ENCODE measurements at places on chromosomes 13 and 19. TPM values are rescaled to one million over a fixed set of nuclear protein-coding genes. Genes with fewer than 3 reads are reported as not detected.

DNA sequence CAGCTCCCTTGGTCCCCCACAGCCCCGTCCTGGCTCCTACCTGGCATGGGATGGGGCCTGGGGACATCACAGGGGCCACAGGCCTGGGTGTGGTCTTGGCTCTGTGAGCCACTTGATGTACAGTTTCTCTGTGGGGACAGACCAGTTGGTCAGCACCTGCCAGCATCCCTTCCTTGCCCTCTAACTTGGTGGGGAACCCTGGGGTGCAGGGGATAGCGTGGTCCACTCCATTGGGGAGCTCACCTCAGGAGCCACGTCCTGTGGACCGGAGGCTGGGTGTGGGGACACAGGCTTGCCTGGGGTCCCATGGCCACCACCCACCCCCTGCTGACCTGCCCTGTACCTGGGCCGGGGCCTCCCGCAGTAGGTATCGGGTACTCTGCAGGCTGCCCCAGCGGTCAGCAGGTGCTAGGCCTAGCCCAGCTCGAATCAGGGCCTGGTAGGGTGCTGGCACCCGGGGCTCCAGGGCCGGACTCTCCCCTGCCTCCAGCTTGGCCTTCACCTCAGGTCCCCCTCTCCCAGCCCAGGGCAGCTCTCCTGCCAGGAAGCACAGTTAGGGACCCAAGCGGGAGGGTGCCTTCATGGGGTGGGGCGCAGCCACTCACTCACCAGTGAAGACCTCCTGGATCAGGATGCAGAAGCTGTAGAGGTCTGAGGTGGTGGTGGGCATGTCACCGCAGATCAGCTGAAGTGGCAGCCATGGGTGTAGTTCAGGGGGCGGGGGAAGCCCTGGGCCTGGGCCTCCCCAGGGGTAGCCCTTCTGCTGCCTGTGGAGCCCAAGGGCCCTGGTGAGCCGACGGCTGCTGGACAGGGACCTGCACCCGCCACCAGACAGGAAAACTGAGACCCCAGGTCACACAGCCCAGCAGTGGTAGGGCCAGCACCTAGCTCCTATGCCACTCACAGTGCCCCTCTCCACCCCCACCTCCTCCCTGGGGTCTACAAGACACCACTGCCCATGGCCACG is 14.9 kb downstream of the ARHGAP33 start:
- no peak for DNase-seq

DNA sequence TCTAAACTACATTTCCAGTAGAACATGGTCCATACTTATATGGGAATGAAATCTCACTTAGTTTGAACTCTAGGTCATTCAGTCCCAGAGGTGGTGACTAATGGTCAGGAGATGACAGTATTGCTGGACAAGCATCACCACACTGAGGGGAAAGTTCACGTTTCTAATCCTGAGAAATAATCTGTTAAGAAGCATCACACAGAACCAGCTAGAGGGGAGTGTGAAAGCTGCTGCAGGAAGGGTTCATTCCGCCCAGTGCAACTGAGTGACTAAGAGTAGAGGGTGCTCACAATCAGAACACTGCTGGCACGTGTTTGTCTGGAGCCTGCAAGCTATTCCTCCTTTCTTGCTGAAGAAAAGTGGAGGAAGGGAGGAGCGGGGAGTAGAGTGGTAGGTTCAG is 2.7 kb downstream of the COL4A1 start:
- DNase-seq: no peak

GRCh38 chr19:43439032-43439708 is 24.5 kb downstream of the TEX101 start:
- peak; percentile 80 for DNase-seq

TTC9B gene
- not detected for total RNA-seq

DNA sequence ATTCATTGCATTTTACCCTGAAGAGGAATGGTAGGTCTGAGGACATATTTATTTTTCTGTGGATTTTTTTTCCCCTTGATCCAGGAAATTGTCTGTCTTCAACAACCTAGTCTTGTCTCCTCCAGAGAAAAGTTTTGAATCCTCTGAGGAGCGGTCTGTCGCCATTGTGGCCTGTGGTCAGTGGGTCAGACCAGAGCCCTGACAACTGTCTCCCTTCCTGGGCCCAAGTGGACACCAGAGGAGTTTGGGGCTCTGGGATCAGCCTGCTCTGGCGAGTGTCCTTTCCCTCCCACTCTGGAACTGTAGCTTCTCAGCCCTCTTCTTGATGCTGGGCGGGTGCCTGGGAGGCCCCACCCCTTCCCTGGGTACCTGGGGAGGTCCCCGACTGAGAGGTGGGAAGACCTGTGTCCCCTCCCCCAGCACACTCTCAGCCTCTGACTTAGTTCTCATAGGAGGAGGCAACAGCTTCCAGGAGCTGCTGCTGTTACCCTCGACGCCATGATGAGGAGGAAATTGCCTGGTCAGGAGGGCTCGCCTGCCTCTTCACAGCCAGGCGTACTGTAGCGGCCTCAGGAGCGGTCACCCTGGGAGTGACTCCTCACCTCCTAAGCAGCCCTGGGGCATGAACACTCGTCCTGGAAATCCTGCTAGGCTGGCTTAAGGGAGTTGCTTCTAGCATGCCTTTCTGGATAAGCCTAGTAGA is 110.3 kb downstream of the GGACT start:
- no peak for DNase-seq

CD22 gene
- 7.9 TPM for total RNA-seq

ADGRL1 gene
- 19.9 TPM for total RNA-seq

FSD1 gene
- total RNA-seq: 3.1 TPM

CA11 gene
- total RNA-seq: 11.2 TPM

NCAN gene
- total RNA-seq: not detected

ZNF729 gene
- not detected for total RNA-seq

MBD3L3 gene
- not detected for total RNA-seq

IFNL1 gene
- total RNA-seq: 0.38 TPM

IGFL3 gene
- not detected for total RNA-seq

ELF1 gene
- total RNA-seq: 308 TPM

DNA sequence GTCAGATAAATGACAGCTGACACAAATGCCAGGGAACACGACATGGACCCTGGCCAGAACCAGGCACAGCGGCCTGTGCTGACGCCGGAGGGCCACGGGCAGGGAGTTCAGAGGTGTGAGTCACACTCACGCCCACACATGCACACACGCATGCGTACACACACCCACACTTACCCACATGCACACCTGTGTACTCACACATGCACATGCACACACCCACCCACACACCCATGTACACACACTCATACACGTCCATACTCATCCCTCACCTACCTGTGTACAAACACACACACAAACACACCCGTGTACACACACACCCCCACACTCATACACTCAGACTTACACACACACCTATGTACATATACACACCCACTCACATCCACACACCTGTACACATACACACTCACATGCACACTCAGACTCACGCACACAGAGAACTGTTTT is 40.4 kb downstream of the MLLT1 start:
- DNase-seq: no peak

DNA sequence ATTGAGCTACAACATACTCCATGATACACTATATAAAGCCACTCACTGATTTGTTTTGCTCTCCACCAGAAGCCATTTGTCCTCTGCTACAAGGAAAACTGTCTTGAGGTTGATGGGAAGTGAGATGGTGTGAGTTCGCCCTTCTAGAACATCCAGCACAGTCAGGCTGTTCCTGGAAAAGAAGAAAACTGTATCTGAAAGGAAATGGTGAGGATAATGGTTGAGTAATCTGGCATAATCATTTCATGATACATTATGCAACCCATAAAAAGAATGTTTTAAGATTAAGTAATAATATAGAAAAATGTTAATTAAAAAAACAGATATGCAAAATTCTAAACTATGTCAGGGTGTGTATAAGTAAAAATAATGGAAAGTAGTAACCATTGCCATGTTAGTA is 233.9 kb downstream of the RGCC start:
- no peak for DNase-seq

GRCh38 chr19:33404506-33405253 is 31.2 kb downstream of the CEBPG start:
- DNase-seq: no peak

DNA sequence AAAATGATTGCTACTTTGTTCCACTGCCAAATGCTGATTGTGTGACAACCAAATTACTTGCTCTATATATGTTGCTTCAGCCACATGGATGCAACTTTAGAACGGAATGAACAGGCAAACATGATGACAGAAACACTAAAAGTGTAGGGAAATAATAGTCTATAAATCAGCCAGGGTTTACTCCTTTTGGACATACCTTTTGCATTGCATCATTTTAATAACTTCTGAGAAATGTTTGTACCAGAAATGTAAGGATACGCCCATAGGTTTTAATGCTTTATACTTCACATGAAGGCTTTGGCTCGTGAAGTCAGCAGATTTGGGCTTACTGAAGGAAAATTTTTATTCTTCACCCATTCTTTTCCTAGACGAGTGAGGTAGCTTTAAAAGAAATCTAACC is 141.0 kb downstream of the POSTN start:
- no peak for DNase-seq

- no peak for DNase-seq
Measured at GRCh38 chr19:7757358-7757757, 5.7 kb upstream of the CLEC4M start.

- DNase-seq: no peak
Measured at GRCh38 chr19:53082929-53083328, 20.3 kb downstream of the ZNF160 start.

ZNF491 gene
- 0.43 TPM for total RNA-seq

LRFN3 gene
- 2.2 TPM for total RNA-seq

GRCh38 chr19:13712767-13713201 is 51.5 kb upstream of the MRI1 start:
- no peak for DNase-seq

DNA sequence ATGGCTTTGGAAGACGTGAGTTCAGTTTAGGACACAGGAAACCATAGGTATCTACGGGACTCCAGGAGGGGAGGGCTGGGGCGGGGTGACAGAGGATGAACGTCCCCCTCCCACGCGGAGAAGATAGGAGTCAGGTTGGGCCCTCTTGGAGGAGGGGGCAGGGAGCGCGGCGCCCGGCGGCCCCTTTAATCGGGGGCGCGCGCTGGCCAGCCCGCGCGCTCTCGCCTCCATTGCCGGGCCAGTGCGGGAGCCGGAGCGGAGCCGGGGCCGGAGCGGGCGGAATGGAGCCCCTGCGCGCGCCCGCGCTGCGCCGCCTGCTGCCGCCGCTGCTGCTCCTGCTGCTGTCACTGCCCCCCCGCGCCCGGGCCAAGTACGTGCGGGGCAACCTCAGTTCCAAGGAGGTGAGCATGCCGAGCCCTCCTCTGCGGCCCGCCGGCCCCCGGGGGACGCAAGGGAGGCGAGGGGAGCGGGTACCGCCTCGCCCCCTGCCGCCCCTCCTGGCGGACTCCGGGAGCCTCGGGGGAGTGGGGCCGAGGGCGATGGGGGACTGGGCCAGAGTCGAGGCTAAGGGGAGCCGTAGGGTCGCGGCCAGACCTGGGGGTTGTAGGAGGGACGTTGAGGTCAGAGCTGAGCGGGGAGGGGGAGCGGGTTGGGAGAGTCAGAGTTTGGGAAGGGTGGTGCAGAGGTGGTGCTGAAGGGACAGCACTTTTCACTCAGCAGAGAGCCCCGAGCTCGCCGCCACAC is at the start of gene TMEM145:
TSS of gene TMEM145 (plus strand) at position 214 of the 744 bp plus-strand sequence. CDS start at position 282, 68 bp downstream.
- no peak for DNase-seq

ZNF132 gene
- 1.3 TPM for total RNA-seq

CTU1 gene
- 1.7 TPM for total RNA-seq

DNA sequence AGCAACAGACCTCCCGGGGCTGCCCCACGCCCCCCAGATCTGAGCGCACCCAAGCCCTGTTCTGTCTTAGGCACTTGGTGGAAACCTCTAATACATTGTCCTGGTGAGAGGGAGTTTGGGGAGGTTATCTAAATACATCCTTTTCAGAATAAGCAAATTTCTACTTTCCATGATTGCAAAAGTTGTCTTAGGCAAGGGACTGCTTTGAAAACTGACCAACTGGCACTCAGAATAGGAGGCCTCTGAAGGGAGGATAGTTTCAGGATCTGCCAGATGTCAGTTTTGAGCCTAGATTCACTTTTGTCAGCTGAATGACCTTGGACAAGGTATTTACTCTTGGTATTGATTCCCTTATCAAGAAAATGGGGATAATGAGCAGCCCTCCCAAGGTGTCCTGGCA is 11.8 kb downstream of the SERP2 start:
- DNase-seq: no peak
